CD4-positive, alpha-beta T cell treated with Interleukin-4 for 4 hours (primary cell): ENCODE measurements at places on chromosomes 7 and 10.

GRCh38 chr7:19413443-19413965 is 268.3 kb upstream of the FERD3L start:
- no peak for DNase-seq

GRCh38 chr7:105875505-105875904 is 894 bp downstream of the ATXN7L1 start:
- DNase-seq: peak; percentile 49

DNA sequence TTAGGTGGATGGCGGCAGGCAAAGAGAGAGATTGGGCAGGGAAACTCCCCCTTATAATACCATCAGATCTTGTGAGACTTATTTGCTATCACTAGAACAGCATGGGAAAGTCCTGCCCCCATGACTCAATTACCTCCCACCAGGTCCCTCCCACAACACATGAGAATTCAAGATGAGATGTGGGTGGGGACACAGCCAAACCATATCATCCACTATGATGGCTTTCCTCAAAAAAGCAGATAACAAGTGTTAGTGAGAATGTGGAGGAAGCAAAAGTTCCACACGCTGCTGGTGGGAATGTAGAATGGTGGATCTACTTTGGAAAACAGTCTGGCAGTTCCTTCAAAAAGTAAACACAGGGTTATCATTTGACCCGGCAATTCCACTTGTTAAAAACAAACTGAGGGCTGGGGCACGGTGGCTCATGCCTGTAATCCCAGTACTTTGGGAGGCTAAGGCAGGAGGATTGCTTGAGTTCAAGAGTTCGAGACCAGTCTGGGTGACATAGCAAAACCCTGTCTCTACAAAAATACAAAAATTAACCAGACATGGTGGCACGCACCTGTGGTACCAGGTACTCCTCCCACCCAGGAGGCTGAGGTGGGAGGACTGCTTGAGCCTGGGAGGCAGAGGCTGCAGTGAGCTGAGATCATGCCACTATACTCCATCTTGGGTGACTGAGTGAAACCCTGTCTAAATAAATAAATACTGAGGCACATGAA is 161.4 kb upstream of the EEPD1 start:
- no peak for DNase-seq

DNA sequence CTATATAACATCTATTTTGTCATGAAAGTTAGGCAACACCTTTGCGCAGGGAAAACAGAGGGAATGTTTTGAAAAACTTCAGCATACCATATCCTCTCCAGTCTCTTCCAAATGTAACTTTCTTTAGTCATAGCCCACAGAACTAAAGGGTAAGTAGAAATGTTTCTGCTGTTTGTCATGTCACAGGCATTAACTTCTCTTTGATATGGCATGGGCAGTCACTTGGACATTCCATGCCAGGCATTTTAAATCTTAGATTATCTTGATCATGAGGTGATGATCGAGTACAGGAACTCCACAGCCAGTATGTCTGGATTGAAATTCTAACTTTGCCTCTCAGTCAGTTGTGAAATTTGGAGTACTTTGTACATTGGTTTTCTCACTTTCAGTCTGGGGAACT is 27.5 kb upstream of the ETV1 start:
- no peak for DNase-seq

GRCh38 chr7:116777651-116778281 is 84.6 kb upstream of the CAPZA2 start:
- DNase-seq: no peak

GRCh38 chr7:84162125-84162524 is 32.5 kb downstream of the SEMA3A start:
- no peak for DNase-seq

GRCh38 chr10:102660888-102661657 is 16.8 kb downstream of the TRIM8 start:
- DNase-seq: peak; percentile 53

DNA sequence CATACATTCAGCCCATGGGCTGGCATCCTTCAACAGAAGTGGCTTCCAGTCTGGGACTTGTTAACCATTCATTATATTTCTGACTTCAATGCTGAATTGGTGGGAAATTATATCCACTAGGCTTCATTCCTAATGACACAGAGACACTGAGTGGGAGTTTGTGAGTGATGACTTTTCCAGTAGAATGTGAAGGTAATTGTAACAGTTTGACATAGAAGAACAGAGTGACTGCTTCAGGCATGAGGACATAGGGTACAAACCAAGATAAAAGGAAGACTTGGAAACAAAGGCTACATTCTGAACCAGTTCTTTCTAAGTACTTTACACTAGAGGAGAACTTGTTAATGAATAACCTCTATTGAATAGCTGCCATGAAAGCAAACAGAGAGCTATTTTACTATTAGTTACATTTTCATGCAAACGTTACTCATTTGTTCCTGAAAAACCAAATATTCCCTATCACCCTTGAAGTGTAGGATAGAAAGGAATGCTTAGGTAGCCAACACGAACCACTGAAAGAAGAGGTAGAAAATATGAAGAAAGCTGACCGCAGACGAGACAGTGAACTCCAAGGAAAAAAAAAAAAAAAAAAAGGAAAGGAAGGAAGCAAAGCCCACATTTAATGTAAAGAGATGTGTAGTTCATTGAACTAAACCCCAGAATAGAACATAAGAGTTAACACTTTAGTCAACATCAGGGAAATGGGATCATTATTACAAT is 237.0 kb upstream of the SEMA3C start:
- no peak for DNase-seq

DNA sequence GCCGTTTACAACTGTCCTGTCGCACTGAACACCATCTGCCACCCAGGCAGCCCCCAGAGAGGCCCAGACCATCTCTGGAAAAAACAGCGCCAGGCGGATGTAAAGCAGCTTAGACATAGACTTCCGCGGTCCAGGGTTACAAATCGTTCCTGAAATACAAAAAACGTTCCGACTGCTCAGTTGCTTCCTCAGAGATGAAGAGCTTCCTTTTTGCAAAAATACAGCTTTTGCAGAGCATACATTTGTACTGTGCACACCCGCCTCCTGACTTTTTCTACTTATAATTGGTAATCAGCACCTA is 11.4 kb downstream of the DAGLB start:
- no peak for DNase-seq

DNA sequence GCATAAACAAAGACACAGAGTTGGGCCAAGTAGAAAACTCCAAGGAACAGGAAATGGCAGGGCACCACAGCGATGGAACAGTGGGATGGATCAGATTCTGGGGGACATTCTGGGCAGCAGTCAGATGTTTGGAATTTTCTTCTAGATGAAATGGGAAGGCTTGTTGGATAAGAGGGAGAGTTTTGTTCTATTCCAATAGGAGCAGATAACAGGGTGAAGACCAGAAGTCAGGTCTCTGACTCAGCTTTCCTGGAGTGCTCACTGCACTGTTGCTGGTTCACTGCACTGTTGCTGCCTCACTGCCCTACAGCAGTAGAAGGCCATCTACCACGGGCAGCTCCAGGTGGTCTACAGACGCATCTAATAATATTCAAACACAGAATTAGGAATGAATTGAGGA is 135.6 kb downstream of the ATE1 start:
- DNase-seq: no peak

DNA sequence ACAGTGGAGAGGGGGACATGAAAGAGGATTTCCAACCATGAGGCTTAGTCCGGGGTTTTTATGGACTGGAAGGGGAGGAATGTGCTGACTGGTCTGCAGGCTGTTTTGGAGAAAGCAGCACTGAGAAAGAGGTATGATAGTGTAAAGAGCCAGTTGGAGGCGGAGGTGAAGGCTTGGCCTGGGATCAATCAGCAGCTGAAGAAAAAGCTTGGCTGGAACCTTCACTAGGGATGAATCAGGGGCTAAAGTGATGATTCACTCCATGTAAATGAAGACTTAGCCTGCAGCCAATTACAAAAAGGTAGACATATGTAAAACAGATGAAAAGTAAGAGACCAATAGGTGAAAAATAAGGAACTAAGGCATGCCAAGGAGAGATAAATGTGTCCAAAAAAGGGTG is 1382.6 kb downstream of the GATA3 start:
- DNase-seq: no peak

DNA sequence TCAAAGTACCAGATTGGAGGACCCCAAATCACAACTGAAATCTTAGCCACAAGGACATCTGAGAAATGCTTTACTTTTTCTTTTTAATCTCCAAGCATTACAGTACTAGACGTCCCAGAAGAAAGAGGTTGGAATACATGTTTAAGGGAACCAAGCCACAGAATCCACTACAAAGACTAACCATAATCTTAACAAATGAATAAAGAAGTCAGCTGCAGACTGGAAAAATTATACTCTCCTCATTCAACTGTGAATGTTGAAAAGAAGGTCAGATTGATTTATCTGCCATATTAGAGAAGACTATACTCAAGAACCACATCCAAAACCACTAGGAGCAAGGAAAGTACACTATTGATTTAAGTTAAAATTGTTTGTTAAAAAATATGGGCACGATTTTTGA is 102.1 kb upstream of the ABCB5 start:
- DNase-seq: no peak

- no peak for DNase-seq
These were observed 65.5 kb downstream of the RALA start for GRCh38 chr7:39688611-39689480.

DNA sequence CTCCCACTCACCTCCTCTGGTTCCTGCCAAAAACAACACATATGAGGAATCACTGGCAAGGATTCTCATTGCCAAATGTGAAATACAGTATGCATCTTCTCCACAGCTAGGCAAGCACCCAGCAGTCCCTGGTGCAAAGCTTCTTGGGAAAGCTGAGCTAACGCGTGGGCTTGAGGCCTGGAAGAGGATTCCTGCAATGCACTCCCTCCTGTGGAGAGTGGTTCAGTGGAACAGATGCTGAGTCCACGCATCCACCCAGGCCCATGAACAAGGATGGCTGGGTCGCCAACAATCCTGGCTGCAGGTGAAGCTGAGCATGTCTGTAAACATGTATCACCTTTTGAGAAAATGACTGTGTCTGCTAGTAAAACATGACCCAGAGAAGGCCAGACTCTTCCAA is 113.2 kb upstream of the CHST15 start:
- no peak for DNase-seq

- DNase-seq: no peak
These were observed 31.2 kb downstream of the ARL3 start for GRCh38 chr10:102682981-102683380.

DNA sequence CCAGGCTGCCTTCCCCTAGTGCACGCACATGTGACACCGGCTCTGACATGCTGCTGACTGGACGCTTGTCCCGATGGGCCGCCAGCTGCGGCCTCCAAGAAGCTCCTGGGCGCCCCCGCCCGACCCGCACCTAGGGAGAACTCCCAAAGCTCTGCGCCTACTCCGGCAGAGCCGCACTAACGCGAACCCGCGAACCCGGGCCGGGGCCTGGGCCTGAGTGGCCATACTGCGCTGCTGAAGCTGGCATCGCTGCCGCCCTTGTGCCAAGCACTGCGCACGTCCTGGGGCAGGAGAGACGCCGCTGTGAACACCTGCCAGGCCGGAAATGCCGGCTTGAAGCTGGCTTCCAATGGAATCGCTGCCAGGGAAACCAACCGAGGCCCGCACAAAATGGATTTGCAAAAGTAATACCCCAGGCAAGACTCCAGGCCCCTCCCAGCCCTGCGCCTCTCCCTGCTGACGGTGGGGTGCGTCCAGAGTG is 85.1 kb downstream of the WASHC2A start:
- DNase-seq: no peak

DNA sequence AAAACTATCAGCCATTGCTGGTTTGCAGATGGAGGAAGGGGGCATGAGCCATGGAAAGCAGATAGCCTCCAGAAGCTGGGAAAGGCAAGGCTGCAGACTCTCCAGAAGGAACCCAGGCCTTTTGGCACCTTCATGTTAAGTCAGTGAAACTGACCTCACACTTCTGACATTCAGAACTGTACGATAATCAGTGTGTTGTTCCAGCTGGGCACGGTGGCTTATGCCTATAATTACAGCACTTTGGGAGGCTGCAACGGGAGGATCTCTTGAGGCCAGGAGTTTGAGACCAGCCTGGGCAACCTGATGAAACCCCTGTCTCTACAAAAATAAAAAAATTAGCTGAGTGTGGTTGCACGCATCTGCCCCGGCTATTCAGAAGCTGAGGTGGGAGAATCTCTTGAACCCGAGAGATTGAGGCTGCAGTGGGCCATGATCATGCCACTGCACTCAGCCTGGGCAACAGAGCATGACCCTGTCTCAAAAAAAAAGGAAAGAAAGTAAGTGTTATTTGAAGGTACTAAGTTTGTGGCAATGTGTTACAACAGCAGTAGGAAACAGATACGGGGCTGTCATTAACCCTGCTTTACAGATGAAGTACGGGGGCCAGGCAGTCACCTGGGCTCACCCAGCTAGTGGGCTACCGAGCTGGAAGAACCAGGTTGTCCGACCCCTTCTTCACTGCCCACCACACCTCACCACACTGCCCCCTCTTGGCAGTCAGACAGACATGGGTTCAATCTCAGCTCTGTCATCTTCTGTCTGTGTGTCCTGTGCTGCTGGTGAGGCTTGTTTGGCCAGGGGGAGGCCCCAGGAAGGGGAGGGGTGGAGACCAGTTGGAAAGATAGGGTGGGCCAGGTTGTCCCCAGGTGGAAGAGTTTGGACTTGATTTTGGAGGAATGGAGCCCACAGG is 18.3 kb downstream of the CHST3 start:
- DNase-seq: no peak

DNA sequence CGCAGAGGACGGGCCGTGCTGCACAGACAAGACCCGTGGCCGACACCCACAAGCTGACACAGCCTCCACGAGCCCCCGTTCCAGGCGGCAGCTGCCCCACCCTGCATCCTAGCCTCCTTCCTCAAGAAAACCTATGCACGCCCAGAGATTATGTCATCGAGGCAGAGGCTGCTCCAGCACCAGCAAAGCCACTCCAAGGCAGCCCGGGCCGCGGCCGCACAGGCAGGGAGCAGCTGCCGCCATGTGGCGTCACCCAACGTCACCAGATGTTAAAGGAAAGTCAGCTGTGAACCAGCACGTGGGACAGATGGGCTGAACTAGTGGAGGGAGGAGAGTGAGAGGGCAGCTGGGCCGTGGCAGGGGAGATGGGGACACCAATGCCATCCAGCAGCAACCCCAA is 59.8 kb downstream of the STK32C start:
- no peak for DNase-seq

GRCh38 chr10:124122211-124122610 is 28.8 kb upstream of the CHST15 start:
- DNase-seq: no peak

- DNase-seq: peak; percentile 5
These were observed 107.5 kb downstream of the REEP3 start for GRCh38 chr10:63628526-63629362.

DNA sequence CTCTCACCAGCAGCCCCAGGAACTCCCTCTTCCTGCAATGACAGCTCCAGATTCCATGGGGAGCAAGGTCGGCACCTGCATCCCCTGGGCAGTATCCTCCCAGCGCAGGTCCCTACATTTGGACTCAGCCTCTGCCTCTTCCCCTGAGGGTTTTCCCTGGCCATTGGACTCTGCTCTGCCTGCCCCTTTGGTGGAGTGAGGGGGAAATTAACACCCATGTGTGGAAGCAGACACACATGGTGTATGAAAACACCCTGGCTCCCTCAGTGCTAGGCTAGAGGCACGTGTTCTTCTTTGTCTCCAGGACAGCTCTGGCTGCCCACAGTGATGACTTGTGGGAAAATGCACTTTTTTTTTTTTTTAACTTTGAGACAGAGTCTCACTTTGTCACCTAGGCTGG is 8.4 kb downstream of the PRF1 start:
- DNase-seq: no peak

GRCh38 chr7:150399421-150400007 is 20.4 kb downstream of the ZNF775 start:
- DNase-seq: no peak

GRCh38 chr10:69756279-69756678 is 45.4 kb upstream of the COL13A1 start:
- DNase-seq: no peak
